Heart left ventricle (tissue), 16 donors: ENCODE measurements at places on chromosomes 16 and 17. TPM values are rescaled to one million over a fixed set of nuclear protein-coding genes. Genes with fewer than 3 reads are reported as not detected.

SLC6A4 gene
- not detected for total RNA-seq

- DNase-seq: no peak
Observed at GRCh38 chr17:12485361-12485906, 180.3 kb upstream of the MYOCD start.

GRCh38 chr16:26583803-26584202 is 482.9 kb upstream of the C16orf82 start:
- DNase-seq: no peak

SLC13A2 gene
- total RNA-seq: not detected
